Small intestine (tissue), 16 donors: ENCODE measurements at places on chromosomes 12 and 14.

GRCh38 chr12:119744900-119745606 lies 77.1 kb downstream of the PRKAB1 start:
- no peak overlapping the region for H3K4me3 ChIP-seq
- no peak for DNase-seq
- H3K27ac ChIP-seq = no peak overlapping the region
- H3K27me3 ChIP-seq = no peaks in the 10 kb centered on the region

DNA sequence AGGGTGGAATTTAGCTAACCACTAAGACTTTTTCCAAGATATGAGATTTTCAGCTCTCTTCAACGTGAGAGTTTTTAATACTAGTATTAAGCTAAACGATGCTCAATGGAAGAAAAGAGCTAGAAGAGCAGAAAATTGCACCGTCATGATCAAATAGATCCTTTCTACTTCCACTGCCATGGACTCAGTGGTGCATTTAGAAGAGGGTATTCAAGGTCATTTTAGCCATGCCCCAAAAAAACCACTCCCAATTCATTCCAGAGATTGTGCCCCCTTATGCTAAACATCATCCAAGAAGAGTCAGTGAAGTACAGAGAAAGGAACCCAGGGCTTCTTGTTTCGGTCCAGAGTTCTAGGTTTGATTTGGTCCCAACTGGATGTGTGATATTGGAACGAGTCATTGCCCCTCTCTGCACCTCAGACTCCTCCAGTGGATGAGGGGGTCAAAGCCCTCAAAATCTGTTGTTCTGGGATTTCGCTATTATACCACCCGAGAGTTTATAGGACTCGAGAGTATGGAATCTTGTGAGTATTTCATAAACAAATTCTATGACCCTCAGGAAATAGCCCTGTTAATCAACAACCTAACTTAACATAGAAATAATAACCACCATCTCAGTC lies 55.2 kb downstream of the DAD1 start:
- no peaks in the 10 kb centered on the region for H3K4me1 ChIP-seq
- H3K36me3 ChIP-seq = no peaks in the 10 kb centered on the region

- no peak overlapping the region for H3K4me3 ChIP-seq
- H3K27me3 ChIP-seq = no peaks in the 10 kb centered on the region
- no peaks in the 10 kb centered on the region for H3K36me3 ChIP-seq
- H3K4me1 ChIP-seq = no peaks in the 10 kb centered on the region
Observed at GRCh38 chr12:120007272-120007671, 18.2 kb downstream of the BICDL1 start.

DNA sequence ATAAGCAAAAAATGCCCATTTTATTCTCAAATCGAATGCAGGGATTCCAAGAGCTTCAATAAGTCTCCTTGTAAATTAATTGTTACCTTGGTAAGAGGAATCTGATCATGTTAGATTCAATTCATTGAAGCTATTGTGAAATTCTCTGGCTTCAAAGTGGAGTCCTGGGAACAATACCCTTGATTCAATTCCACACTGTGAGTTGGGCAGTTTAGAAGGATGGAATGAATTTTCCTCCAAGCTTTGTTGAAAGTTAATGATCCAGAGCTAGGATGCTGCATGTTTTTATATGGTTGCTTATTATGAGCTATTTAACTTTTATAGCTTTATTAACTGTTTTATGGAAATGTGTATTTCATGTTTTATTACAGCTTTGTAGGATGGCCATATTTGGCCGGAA lies 89.9 kb upstream of the IGF1 start:
- H3K4me1 ChIP-seq = no peaks in the 10 kb centered on the region
- H3K4me3 ChIP-seq = no peak overlapping the region
- H3K36me3 ChIP-seq = no peaks in the 10 kb centered on the region
- DNase-seq = no peak

- no peak overlapping the region for H3K27ac ChIP-seq
- no peaks in the 10 kb centered on the region for H3K27me3 ChIP-seq
- H3K36me3 ChIP-seq = no peaks in the 10 kb centered on the region
Observed at GRCh38 chr12:810671-811415, 58.5 kb downstream of the WNK1 start.

DNA sequence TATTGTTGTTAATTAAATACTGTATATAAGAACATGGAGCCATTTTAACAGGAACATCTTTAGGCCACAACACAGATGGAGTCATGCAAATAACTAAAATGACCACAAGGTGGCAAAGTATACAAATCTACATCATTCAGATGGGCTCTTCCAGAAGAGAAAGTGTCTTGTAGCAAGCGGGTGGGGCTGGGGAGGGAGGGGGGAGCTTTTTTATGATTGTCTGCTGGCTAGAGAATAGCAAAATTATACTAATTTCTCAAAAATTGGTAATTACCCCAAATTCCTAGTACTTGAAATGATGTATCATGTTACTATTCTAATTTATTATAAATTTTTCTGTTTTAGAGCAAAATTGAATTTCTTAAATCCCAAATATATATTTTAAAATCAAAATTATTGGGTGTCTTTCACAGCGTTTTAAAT lies 378.7 kb downstream of the PRKD1 start:
- no peak overlapping the region for H3K27ac ChIP-seq
- H3K4me3 ChIP-seq = no peak overlapping the region
- no peaks in the 10 kb centered on the region for H3K27me3 ChIP-seq

DNA sequence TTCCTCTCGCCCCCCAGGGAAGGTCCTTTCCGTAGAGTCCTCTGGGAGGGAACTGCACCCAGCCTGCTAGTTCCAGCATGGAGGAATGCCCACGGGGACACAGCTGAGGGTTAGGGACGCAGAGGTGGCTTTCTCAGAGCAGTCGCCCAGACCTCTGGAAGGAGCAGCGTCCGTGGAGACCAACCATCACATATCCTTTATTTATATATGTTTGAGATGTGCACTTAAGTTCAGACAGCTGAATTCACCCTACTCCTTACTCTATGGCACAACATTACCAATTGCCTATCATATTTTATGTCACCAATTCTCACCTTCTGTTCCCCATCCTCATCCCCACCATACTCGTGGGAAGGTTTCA lies 305.6 kb upstream of the DIO3 start:
- no peak overlapping the region for H3K27ac ChIP-seq
- no peak for DNase-seq
- no peaks in the 10 kb centered on the region for H3K36me3 ChIP-seq
- no peaks in the 10 kb centered on the region for H3K4me1 ChIP-seq
- no peaks in the 10 kb centered on the region for H3K27me3 ChIP-seq

DNA sequence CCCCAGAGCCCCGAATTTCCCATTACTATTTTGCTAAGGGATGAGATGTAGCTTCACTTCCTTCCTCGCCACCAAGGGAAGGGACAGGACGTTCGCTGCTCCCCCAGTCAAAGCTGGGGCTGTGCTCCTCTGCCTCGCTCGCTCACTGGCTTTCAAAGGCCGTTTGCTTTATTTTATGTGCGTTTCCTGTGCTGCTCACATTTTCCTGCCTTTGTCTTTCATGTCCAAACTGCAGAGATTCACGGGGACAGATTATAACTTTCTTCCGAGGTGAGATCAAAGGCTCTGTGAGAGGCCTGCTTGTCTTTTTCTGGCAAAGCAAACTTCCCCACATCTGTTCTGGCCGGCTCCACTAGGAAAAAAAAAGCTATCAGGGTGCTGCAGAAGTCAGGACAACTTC lies 76.0 kb upstream of the FZD10 start:
- no peak overlapping the region for H3K27ac ChIP-seq
- DNase-seq = no peak
- no peaks in the 10 kb centered on the region for H3K4me1 ChIP-seq
- no peaks in the 10 kb centered on the region for H3K36me3 ChIP-seq
- H3K4me3 ChIP-seq = no peak overlapping the region
- H3K27me3 ChIP-seq = no peaks in the 10 kb centered on the region

DNA sequence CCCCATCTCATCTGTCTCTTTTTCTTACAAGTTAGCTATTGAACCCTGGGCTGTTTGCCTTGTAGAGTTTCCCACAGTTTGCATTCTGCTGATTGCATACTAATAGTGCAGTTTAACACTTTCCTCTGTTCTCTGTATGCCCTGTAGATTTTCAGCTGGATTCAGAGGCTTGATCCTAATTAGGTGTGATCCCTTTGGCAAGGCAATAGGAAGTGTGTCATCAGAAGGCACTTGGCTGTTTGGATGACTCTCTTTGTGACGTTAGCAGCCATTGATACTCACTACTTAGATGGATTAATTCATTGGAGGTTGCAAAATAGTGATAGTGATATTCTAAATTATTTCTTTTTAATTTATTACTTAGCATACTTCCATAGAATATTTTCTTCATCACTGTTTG lies 33.6 kb downstream of the FUT8 start:
- peaks cover 3% of the 10 kb centered on the region for H3K4me1 ChIP-seq
- no peak overlapping the region for H3K27ac ChIP-seq
- H3K36me3 ChIP-seq = peaks cover 2% of the 10 kb centered on the region
- no peak overlapping the region for H3K4me3 ChIP-seq
- no peaks in the 10 kb centered on the region for H3K27me3 ChIP-seq

DNA sequence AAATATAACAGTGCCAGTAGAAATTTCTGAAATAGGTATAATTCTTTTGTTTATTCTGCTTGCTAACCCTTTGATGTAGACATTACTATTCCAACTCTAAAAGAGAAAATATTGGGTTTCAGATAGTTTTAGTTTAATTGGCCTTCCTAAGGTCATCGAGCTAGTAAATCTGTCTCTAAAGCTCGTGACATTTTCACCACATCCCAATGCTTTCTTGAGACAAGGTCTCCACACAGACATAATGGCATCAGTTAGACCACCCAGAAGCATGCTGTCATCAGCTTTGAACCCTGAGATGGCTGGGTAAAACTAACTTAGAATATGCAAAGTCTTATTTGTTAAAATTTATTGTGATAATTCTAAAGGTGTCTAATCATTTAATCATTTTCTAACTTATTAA lies 52.0 kb downstream of the PIK3C2G start:
- H3K27ac ChIP-seq = no peak overlapping the region
- DNase-seq = no peak
- no peaks in the 10 kb centered on the region for H3K4me1 ChIP-seq
- H3K27me3 ChIP-seq = no peaks in the 10 kb centered on the region
- no peak overlapping the region for H3K4me3 ChIP-seq

GRCh38 chr14:58298477-58299400 lies at the start of gene ARID4A:
TSS of gene ARID4A (plus strand) at chr14:58298555. CDS start at chr14:58299855, 1,300 bp downstream.
- peak within 1 kb of the TSS; percentile 97 for H3K4me3 ChIP-seq
- peaks cover 6% of the 10 kb centered on the region for H3K4me1 ChIP-seq
- peak; percentile 20 for DNase-seq
- peaks cover 23% of the 10 kb centered on the region for H3K36me3 ChIP-seq
- no peaks in the 10 kb centered on the region for H3K27me3 ChIP-seq
- H3K27ac ChIP-seq = peak within 1 kb of the TSS; percentile 96

DNA sequence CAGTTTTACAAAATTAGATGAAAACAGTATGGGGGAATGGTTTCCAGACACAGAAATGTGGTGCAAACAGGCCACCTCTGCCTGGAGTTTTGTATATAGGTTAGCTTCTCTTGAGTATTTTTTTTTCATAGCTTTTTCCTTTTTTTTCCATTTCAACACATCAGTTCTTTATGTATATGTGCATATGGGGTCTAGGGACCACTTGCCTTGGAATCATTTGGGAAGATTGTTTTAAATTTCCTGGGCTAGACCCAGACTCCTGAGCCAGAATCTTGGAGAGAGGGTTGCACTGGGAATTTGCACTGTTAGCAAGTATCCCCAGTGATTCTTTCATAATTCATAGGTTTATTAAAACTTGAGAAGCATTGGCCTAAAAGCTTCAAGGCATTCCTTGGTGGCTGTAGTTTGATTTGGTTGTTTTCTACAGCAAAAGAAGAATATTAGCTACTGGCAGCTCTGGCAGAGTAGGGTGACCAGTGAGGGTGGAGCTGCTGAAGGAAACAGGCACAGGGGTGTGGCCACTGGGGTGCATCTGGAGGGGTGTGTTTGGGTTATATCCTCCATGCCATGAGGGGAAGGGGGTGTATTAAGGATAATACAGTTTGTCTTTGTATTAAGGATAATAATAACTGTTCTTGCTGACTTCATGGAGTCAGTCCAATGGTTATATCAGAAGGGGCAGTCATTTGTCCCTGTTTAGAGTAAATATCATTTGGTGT lies 22.8 kb downstream of the PPP1R36 start:
- H3K4me3 ChIP-seq = no peak overlapping the region
- no peaks in the 10 kb centered on the region for H3K27me3 ChIP-seq
- no peaks in the 10 kb centered on the region for H3K4me1 ChIP-seq

DNA sequence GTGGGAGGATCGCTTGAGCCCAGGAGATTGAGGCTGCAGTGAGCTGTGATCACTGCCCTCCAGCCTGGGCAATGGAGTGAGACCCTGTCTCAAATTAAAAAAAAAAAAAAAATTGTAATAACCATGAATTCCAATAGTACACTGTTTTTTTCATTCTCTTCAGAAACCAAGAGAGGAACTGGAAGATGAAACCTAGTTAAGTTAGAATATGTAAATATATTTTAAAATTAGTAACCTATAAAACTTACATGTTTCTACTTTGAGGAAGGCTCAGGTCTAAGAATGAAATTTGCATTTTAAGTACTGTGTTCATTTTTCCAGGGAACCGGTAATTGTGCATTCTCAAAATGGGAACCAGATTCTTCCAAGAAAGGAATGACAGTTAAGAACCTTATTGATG lies 18.8 kb downstream of the KNTC1 start:
- no peak overlapping the region for H3K27ac ChIP-seq
- H3K27me3 ChIP-seq = no peaks in the 10 kb centered on the region
- no peak overlapping the region for H3K4me3 ChIP-seq
- DNase-seq = no peak
- peaks cover 35% of the 10 kb centered on the region for H3K36me3 ChIP-seq

DNA sequence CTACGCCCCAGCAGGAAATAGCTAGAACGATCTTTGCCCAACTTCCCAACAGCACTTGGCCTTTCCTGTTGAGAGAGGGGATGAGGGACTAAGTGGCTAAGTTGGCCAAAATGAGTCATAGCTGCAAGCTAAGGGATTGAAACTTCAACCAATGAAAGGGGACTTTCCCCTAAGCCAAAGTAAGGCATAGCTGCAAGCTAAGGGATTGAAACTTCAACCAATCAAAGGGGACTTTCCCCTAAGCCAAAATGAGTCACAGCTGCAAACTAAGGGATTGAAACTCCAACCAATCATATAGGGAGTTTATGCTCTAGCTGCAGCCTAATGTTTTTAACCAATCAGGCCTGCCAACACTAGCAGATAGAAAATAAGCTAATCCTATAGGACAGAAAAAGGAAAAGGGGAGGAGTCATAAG lies 100.5 kb upstream of the SSTR1 start:
- no peak overlapping the region for H3K27ac ChIP-seq
- no peak overlapping the region for H3K4me3 ChIP-seq
- H3K4me1 ChIP-seq = no peaks in the 10 kb centered on the region
- H3K36me3 ChIP-seq = no peaks in the 10 kb centered on the region
- DNase-seq = no peak
- H3K27me3 ChIP-seq = no peaks in the 10 kb centered on the region
